ENCODE measurements at places on chromosomes 5 and 9.

DNA sequence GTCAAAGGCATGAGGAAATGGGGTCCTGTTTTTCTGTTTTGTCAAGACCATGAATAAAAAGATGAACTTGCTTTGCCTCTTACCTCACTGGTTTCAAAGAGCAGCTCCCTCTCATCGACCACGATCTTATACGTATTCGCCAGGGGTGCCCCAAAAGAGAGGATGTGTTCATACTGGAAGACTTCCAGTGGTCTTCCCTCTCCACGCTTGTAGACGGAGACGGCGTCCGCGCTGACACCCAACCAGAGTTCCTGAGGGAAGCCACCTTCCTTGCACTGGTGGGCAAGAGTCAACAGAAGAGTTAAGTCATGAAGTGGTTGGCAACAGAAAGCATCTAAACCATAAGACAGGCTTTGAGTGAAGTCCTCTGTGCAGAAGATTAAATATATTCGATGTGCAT lies 51.4 kb upstream of the RETREG1 start:
- DNase-seq: no peak

DNA sequence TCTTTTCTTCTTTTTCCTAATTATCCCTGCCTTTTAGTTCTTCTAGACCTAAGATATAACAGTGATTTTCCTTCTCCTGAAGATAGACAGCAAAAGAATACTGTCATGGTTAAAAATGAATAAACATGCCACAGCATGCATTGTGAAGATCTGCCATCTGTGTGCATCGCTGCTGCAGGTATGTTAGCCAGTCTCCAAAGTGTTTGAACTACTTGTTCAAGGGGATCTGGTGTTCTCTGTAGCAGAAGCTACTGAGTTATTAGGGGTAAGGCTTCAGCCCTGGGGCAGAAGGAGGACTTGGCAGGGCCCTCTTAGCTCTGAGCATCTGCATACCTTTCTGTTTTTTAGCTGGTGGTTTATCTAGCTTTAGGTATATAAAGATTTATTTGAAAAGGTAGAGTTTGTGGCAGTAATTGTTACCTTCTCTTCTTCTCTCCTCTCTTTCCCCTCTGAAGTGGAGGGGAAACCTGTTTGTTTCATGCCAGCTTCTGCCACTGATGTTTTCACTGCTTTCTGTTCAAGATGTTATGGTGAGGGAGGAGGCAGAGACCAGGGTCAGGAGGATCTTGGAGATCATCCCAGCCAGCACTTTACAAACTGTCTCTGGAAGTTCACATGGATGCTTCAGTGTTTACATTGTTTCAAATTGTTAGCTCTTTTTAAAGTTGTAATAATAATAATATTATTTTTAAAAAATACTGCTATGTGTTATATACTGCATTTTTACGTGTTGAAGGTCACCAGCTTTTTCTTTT lies 25.2 kb downstream of the GALNT10 start:
- no peak for DNase-seq

DNA sequence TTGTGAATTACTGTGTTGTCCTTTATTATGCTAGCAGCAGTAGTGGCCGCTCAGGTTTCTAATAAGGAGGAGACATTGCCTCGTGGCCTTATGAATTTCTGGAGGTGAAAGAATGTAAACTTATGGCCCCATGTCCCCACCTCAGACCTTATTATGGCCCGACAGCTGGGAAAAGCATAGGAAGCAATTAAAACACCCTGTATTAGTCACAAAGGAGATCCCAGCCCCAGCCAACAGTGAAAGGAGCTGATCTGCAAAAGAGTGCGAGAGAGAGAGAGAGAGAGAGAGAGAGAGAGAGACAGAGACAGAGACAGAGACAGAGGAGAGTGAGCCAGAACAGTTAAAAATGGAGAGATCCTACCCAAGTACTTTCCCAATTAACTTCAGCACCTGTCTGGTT lies 269.3 kb downstream of the DMRT2 start:
- no peak for DNase-seq

DNA sequence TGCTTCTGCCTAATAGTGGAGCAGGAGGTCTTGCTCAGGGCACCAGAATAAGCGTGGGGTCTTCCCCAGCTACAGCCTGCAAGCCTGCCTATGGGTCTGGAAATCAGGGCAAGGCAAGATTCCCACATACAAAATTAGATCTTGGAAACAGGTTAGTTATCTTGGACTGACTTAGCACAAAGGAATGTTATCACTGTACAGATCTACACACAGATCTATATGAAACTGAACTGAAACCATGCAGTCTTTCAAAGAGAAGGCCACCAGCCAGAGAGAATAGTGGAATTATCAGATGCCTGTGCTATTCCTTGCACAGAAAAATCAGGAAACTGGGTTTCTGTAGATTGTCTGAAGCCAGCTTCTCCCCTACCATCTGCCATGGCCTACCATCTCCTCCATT lies 585.7 kb downstream of the ACTL7B start:
- DNase-seq: no peak

GRCh38 chr5:168683247-168683926 lies 104.2 kb upstream of the PANK3 start:
- no peak for DNase-seq

DNA sequence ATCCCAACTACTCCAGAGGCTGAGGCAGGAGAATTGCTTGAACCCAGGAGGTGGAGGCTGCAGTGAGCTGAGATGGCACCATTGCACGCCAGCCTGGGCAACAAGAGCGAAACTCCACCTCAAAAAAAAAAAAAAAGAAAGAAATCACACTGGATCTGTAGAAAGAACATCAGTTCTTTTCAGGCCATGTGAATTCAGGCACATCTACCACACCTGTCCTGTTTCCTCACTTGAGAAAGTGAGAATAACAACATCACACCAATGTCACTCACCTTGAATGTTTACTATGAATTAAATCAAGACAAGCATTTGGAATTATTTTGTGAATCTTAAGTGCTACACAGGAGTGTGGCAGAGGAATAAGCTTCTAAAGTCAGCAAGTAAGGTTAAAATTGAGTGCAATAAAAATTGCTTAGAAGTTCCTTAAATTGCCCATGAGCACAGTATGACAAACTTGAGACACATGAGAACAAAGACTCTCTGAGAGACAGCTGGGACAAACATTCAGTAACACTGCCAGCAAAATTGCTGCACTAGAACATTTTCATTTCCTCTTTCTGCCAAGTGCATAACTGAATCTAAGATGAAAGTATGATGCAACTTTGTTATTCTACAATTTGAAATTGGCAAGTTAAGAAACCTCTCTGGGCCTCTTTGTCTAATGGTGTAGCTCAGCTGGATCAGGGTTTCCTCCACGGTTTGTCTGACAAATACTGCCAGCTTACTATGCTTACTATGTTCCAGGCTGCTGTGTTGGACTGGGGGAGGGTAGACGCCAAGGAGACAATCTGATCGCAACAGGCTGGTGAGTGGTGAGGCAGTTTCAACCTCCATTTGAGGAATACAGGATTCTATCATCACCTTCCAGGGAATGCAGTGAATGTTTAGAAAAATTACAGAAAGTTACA lies 1.9 kb upstream of the RIC1 start:
- no peak for DNase-seq

Data from T1000 (cell line).